Smooth muscle cell of the brain vasculature (primary cell): ENCODE measurements at places on chromosomes 2 and 18.
A peak's percentile ranks its signal among the peaks of the same experiment; 100 is the strongest.

GRCh38 chr2:118510807-118511206 lies 336.6 kb downstream of the EN1 start:
- DNase-seq, result no peak

DNA sequence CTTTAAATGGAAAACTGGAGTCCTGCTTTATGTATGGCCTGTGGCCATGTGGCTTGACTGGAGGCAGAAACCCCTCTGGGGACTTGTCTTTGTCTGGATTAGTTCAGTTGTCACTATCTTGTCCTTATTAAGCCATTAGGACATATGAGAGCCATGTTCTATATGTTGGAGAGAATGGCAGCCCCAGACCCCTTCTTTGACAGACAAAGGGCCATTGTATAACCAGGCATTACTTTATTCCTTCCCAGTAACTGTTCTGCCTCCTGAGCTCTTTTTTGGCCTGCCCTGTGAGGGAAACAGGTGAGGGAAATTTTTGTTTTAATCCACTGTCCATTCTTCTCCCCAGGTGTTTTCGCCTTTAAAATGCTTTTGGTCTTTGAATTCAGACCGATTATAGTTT lies 43.3 kb downstream of the FSHR start:
- DNase-seq, result no peak

DNA sequence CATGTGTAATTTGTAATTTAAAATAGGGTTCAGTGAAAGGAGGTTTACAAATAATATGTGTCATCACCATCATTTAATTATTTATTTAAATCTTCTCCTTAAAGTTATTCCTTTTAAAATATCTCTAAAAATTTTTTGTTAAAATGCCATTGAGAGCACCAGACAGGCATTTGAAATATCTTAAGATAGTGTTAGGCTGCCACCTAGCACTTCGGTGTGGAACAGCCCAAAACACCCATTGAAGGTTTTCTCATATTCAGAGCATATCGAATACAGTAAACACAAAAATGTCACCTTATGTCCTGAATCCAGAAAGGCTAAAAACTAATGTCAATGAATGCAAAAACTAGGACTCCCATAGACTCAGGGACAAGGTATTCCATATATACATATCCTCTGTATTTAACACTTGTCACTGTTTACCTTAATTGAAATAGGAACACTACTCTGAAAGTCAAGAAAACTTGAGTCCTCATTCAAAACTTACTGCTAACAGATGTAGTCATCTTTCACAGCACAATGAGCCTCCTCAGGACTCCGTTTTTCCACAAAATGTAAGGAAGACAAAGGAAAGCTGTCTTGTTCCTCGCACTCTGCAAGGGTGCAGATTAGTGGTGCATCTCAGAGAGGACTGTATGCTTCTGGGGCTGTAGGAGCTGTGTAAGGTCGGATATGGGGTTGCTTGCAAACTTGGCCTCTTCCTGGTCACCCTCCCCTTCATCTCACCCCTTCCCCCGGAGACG lies 329.5 kb downstream of the PAX3 start:
- DNase-seq, result peak; percentile 9

- DNase-seq, result no peak
Measured at GRCh38 chr2:67389286-67389685, 7.8 kb upstream of the ETAA1 start.

DNA sequence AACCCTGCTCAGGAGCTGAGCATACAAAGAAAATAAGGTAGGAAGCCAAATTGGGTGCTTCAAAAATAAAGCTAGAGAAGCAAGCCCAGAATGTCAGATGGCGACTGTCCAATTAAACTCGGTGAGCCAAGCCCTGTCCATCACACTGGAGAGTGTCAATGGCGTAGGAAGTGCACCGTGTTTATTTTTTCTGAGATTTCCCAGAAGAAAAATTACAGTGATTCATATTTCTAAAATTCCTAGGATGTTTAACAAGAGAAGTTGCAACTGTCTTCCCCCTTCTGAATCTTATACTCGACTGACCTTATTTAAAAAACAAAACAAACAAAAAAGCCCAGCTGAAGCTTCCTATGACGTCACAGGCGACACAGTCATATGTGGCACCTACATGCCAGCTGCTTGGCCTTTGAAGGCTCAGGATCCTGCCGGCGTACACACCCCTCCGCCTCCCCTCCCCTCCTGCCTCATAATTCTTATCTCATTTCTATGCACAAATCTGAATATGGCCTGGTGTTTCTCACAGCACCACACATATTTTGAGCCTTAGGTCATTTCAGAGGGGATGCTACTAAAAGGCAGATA lies 60.8 kb downstream of the MBP start:
- peak; percentile 84 for DNase-seq

- DNase-seq, result no peak
Measured at GRCh38 chr2:241645056-241645914, 7.8 kb downstream of the ATG4B start.

DNA sequence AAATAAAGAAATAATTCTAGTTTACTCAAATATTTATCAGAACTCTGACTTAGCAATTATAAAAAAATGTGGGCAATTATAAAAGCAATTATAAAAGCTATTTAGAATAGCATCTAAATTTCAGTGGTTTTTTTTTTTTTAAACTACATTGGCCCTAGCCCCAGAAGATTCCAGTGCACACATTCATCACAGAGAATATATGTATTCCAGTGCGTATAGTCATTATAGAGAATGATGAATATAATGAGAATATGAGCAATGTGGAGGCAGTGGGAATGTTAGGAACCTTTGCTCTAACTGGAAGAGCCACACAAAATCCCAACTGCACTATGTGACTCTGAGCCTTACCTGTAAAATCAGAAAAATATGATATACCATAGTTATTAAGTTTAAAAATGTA lies 10.5 kb downstream of the MAP3K2 start:
- DNase-seq, result no peak

- DNase-seq, result no peak
Measured at GRCh38 chr2:222290736-222291484, 7.9 kb downstream of the PAX3 start.

- no peak for DNase-seq
Measured at GRCh38 chr18:69213842-69214241, 186.8 kb upstream of the DOK6 start.

- no peak for DNase-seq
Measured at GRCh38 chr2:171595456-171595855, 73.2 kb downstream of the CYBRD1 start.

DNA sequence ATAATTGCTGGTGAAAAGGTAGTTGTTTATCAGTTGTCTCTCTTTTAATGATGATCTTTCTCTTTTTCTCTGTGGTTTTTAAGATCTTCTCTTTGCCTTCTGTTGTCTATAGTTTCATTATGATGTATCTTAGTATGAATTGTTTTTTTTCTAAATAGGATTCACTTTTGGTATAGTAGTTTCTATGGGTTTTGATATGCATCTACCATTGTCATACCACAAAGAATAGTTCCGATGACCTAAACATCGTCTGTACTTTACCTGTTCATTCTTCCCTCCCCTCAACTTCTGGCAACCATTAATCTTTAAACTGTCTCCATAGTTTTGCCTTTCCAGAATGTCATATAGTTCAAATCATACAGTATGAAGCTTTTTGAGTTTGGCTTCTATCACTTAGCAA lies 19.6 kb downstream of the RDH14 start:
- DNase-seq, result no peak

DNA sequence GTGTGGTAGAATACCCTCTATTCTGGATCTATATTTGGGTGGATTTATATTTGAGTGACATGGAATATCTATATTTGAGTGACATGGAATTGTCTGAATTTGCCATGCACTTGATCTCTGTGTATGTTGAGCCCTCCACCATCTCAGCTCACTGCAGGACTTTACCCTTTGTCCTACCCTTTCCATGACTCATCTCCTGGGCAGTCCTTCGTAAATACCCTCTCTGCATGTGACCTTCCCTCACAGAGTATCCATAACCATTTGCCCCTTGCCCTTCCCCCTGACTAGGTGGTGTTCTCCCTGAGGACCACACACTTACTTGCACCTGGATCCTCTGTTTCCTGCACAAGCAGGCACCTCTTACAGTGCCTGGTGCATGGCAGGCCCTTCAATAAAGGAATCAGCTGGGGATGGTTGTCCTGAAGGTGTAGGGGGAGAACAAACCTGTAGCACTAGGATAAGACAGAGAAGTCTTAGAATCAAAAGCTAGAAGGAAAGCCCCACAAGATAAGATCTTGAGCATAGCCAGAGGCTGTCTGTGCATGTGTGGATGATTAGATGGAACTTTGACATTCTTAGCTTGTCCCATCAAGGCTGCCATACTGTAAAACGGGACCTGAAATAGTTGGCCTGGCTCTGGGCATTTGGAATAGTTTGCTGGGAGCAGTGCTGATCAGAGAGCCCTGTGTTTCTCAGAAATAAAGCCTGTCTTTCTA lies 230.4 kb downstream of the FHOD3 start:
- DNase-seq, result no peak

DNA sequence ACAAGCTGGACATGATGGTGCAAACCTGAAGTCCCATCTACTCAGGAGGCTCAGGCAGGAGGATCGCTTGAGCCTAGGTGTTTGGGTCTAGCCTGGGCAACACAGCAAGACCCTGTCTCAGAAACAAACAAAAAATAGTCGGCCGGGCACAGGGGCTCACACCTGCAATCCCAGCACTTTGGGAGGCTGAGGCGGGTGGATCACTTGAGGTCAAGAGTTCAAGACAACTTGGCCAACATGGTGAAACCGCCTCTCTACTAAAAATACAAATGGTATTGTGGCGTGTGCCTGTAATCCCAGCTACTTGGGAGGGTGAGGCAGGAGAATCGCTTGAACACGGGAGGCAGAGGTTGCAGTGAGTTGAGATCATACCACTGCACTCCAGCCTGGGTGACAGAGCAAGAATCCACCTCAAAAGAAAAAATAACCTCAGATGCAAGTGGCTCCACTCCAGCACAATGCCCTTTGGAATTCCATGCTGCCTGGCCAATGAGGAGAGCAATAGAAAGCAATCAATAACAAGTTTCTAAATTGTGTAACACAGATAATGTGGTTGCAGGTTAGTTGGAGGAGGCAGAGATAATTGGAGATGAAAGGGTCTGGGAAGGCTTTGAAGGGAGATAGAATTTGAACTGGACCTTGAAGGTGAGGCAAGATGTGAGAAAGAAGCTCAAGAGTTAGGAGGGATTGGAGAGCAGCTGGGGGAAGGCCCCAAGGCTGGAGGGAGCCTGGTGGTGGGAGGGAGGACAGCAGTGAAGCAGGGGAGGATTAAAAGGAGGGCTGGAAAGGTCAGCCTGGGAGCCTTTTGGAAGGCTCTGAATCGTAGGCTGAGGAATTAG lies 6.0 kb downstream of the TTC31 start:
- DNase-seq, result no peak

GRCh38 chr2:235709124-235709813 lies 215.4 kb downstream of the AGAP1 start:
- no peak for DNase-seq

GRCh38 chr2:161049559-161049958 lies 110.7 kb upstream of the TANK start:
- no peak for DNase-seq

- DNase-seq, result no peak
Measured at GRCh38 chr2:55962915-55963314, 39.3 kb upstream of the EFEMP1 start.

GRCh38 chr2:26735883-26736588 lies 28.0 kb upstream of the SLC35F6 start:
- DNase-seq, result no peak

- DNase-seq, result no peak
Measured at GRCh38 chr2:126408671-126409070, 247.3 kb upstream of the GYPC start.

GRCh38 chr2:174328961-174329715 lies 5.6 kb upstream of the SP9 start:
- DNase-seq, result no peak

DNA sequence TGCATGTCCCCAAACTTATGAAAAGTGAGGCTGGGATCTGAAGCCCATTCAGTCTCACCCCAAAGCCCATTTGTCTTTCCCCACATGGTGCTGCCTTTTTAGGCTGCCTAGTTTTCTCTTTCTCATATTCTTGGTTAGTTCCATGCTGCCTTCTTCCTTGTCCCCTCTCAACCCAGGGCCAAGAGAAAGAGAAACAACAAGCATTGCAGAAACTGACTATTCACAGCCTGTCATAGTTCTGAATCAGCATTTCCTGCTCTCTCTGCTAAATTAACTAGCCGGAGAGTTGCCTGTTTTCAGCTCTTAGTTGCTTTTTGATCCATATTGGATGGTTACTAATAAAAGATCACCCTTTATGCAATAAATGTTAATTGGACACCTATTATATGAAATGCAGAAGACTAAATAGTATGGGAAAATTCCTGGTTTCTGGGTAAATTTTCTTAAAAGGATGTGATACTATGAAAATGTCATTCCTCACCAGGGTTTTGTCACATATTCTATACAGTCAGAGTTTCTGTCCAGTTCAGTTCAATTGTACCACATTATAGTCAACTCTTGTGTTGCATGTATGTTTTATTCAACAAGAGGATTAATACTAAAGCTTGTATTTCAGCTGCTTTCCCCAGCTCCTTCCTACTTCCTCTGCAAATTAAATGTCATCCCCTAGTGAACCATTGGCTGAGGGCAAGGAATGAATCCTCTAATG lies 246.5 kb downstream of the GALR1 start:
- DNase-seq, result no peak

- no peak for DNase-seq
Measured at GRCh38 chr2:26471289-26471688, 6.6 kb downstream of the OTOF start.

GRCh38 chr2:38978296-38978903 lies 88.7 kb downstream of the ARHGEF33 start:
- DNase-seq, result no peak

GRCh38 chr2:208280933-208281332 lies 14.9 kb downstream of the PIKFYVE start:
- no peak for DNase-seq

GRCh38 chr2:168705534-168706470 lies 96.6 kb upstream of the NOSTRIN start:
- no peak for DNase-seq

GRCh38 chr18:8241731-8242130 lies 367.5 kb upstream of the RAB12 start:
- DNase-seq, result no peak

DNA sequence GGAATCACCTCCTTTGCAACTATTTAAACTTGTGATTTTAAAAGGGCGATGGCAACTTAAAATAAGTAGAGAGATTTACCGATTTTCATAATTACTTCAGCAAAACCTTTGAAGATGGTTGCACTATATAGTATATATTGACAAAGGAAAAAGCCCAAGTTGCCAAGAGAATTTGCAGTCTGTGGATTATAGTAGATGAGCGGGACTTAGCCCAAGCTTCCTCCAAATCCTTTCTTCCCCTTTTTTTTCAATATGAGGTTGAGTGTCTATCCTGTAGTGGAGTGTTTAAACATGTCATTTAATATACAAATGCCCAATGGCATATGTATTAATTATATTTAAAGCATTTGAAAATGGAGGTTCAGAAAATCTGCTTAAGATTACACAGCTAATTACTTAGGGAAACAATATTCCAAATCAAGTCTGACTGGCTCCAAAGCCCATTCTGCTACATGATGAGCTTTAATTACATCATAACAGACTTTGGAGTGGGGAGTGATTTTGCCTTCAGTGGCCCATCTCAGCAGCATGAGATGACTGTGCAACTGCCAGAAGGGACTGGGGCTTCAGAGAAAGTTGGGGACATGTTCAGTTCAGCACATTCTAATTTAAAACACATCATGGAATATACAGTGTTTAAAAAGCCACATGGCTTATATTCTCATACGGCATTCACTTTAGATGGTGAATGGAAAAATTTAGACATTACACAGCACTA lies 73.2 kb downstream of the COL3A1 start:
- DNase-seq, result no peak
